Fibroblast of skin of right quadriceps (primary cell): ENCODE measurements at places on chromosomes 4 and X.

- DNase-seq, result peak; percentile 74
Observed at GRCh38 chr4:17128268-17128667, 229.8 kb upstream of the LDB2 start.

DNA sequence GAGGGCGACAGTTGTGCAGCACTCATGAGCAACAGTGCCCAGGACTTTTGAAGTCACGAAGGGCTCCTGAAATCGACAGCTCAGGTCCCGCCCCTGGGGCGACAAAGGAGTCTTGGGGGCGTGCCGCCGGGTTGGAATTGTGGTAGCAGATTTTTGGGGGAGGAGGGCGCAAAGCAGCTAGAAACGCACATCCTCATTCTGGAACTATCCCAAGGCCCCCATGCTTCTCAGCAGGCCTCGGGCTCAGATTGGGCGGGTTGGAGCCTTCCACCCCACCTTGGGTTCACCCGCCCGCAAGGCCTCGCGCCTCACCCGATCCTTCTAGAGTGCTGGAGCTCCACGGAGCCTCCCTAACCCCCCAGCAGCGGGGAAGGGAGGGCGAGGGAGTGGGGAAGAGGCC, 85.5 kb downstream of the HPRT1 start:
- peak; percentile 67 for DNase-seq

- DNase-seq, result peak; percentile 32
Observed at GRCh38 chrX:153723351-153724251, 586 bp downstream of the BCAP31 start.

DNA sequence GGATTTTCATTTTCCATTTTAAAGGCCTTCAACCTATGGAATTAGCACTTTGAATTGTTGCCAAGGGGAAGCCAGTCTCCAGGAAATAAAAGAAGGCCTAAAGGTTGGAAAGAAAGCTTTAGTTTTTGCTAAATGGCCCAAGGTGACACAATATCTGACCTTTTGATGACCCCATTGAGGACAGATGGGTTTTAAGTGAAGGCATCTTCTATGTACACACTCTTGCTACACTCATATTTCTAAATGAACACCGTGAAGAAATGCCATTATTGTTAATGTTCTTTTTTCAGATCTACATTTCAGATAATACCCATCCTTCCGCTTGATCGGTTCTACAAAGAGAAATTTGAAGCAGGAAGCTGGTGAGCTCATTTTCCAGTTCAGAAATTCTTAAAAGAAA, 162.8 kb upstream of the POU3F4 start:
- DNase-seq, result no peak

DNA sequence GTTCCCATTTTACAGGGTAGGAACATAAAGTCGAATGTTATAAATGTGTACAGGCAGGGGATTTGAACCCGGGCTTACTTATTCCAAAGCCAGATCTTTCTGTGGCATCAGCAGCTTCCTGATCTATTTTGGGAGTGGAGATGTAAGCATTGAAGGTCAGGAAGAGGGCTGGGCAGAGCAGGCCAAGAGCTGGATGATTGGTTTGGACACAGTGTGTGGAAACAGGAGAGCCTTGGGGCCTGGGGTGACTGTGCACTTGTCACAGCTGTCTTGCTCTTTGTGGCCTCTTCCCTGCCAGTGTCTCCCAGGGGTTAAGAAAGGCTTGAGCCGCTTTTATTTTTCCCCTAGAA, 127.9 kb upstream of the ENPP6 start:
- no peak for DNase-seq

DNA sequence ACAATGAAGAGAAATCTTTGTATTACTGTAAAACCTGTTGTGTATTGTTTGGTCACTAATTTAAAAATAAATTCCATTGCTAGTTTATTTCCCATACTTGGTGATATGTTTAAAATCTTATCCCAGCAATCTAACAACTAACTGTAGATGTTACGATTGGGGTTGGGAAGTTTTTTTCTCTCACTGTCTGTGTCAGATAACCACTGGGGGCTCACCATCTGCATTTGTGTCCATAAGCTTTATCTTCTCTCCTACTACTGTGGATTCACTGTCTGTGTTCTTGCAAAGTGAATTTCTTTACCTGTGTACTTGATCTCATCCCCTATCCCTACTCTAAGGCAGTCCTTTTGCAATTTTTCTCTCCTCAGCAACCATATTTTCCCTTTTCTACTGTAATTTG, 81.3 kb downstream of the STIM2 start:
- DNase-seq, result no peak

DNA sequence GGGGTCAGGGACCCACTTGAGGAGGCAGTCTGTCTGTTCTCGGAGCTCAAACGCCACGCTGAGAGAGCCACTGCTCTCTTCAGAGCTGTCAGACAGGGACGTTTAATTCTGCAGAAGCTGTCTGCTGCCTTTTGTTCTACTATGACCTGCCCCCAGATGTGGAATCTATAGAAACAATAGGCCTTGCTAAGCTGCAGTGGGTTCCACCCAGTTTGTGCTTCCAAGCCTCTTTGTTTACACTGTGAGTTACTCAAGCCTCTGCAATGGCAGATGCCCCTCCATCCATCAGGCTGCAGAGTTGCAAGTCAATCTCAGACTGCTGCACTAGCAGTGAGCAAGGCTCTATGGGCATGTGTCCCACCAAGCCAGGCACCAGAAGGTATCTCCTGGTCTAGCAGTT, 158.1 kb downstream of the DTHD1 start:
- DNase-seq, result no peak

GRCh38 chr4:182968917-182969650, 51.9 kb upstream of the DCTD start:
- DNase-seq, result no peak

GRCh38 chrX:12419591-12419990, 281.3 kb downstream of the FRMPD4 start:
- no peak for DNase-seq

DNA sequence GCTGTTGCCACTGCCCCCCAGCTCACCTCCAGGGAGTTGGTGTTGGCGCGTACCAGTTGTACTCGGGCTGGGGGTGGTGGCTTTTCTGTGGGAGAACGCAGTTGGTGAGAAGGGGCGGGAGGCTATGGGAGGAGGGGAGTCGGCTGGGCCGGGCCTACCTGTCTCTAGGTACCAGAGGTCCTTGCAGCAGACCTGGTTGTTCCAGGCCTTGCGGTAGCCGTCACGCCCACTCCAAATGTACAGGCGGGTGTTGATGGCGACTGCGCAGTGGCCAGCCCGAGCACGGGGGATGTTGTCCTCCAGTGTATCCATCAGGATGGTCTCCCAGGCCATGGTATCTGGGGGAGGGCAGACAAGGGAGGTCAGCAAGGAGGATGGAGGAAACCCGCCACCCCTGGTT, 11.5 kb downstream of the HCFC1 start:
- no peak for DNase-seq

DNA sequence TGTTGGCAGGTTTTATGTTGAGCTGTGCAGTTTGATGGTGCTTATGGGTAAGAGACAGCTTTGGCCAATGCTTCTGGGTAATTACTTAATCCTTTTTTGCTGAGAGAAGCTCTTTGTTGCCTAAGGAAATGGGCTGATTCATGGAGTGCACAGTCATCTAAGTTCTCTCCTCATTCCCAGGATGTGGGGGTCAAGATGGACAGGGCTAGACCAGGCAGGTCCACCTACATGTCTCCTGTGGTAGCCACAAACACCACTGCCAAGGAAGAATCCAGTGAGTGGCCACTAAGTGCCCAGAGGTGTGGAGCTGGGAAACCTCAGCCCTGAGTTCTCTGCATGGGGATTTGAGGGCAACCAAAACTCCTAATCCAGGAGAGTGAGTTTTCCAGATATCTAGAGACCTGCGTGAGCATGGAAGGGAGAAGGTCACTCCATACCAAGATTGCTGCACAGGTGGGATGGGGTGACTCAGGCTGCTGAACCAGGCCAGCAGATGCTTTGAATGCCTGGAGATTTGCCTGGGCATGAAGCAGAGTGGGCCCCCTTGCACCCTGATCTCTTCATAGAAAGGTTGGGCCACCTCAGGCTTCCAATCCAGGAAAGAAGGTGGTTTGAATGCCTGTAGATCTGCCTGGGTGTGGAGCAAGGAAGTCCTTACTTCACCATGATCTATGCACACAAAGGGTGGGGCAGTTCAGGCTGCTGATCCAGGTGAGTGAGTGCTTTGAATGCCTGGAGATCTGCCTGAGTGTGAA, 234.8 kb upstream of the GNPDA2 start:
- no peak for DNase-seq

DNA sequence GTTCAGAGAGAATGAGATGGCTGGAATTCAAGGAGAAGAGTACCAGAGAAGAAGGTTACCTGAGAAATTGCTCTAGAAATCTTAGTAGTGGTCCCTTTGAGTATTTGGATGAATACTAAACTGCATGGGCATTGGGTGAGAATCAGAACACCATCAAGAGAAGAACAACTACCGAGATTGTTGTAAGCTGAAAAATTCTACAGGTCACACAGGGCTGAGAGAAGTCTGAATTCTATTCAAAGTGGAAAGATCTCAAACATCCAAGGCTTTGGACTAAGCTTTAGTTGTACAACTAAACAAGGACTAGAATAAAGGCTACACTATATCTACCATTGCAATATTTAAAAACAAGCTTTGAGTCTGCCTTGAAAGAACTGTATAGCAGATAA, 40.8 kb downstream of the LRBA start:
- DNase-seq, result no peak

GRCh38 chr4:94038195-94038594, 169.5 kb upstream of the SMARCAD1 start:
- DNase-seq, result no peak

GRCh38 chr4:164136180-164136616, 617.7 kb upstream of the SMIM31 start:
- DNase-seq, result peak; percentile 67

DNA sequence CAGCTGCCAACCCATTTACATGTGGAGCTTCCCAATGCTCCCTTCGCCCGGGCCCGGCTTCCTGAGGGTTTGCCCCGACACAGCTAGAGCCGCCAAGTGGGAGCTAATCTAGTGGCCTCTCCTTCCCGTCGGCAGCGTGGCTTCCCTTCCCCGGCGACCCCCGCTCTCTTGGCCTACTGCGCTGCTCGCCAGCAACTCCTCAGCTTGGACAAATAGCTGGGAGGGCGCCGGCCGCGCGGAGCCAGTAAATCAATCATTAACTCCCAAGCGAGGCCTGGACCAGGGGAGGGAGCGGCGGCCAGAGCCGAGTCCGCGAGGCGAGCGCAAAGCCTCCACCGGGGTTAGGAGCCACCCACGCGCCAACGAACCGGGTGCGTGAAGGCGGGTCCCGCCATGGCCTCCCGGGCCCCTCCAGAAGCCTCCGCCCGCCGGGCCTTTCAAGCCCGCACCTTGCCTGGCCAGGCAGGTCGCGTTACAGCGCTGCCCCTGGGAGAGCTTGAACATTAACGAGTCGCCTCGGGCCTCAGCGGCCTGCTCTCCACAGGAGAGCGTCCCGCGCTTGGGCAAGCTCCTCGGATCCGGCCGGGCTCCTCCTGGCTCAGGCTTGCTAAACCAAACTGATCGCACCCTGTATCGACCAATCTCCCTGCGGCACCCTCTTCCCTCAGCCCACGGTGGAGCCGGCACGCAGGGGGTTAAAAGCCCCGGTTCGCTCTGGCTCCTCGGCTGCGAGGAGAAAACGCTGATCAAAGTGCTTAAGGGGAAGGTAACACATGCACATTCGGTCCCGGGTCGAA, 10.6 kb upstream of the BCOR start:
- no peak for DNase-seq

DNA sequence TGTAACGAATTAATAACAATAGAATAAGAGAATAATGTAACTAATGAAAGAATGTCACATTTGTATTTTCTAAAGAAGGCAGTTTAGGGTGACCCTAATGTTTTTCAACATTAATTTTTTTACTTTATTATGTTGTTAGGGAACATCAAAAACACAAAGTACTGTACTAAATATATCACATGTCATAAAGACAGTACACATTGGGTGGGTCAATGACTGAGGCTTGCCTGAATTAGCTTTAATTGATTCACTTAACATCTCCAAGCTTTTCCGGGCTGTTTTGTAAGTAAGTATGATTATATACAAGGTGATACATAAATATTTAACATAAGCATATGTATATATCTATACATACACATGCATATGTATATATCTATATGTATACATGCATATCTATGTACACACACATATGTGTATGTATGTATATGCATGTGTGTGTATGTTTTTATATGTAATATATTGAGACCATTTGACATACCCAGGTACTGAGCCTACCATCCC, 43.4 kb upstream of the KLF3 start:
- no peak for DNase-seq

- no peak for DNase-seq
Observed at GRCh38 chr4:94226763-94227162, 19.1 kb downstream of the SMARCAD1 start.

DNA sequence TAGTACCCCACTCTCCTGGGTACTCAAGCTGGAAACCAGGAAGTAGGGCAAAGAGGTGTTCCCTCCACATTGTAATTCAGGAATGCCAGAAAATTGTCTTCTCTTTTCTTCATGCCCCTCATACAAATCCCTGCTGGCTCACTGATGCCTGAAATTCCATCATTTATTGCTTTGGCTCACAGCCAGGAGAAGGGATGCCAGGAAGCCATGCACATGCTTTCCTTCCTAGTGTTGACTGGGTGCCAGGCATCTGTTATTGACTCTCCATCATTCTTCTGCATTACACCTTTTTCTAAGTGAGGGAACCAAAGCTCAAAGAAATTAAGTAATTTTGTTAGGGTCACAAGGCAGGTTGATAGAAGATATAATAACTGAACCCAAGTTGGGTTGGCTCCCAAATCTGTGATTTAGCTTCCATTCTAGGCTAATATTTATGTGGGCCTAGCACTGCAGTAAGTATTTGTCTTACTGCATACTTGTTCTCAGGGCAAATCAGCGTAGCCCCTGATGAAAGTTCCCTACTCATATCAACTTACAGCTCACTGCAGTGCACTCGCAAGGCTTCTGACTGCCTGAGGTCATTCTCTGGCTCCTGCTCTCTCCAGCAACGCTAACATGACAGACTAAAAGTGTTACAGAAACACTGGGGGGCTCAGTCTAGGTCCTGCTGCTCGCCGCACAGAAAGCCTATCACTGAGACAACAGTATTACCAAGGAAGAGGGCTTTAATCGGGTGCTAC, 89.0 kb downstream of the TRAPPC11 start:
- DNase-seq, result peak; percentile 17

DNA sequence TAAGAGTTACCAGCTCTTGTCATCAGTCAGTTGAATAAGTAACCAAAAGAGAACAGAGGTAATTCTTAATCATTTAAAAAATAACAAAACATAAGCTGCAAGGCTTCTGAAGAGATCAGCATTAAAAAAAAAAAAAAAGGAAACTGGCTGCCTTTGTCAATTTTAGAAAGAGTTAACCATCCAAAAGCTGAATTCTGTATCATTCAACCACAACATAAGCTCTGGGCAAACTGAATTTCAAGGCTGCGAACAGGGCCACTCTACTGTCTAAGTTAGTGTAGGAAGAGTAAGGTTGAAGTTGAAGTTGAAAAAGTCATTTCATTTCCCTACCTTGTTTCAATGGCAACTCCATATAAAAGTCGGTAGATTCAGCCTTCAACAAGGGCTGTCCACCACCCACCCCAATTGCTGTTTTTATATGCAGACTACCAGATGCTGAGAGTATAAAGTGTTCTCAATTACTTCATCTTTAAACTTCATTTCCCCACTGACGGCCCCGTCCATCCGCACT, 1.1 kb upstream of the LIN54 start:
- no peak for DNase-seq

GRCh38 chr4:119672086-119672485, 43.5 kb upstream of the PDE5A start:
- DNase-seq, result no peak
